ENCODE measurements at places on chromosomes 1 and 21.

DNA sequence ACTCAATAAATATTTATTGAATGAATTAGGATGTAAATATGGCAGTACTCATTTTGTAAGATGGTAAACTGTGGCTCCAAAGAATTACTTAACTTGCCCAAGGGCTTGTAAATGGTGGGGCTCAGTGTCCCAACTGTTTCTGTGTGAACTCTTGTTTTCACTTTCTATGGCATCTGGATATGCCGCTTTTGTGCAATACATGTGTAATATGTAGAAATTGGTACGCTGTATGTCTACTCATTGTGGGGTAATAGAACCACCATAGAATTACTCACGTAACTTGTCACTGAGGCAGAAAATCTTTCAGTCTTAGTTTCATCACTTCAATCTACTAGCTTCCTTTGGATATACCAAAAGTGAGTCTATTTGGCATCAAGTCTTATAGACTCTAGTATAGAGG, 977 bp downstream of the PRPF3 start:
- no peak for DNase-seq

DNA sequence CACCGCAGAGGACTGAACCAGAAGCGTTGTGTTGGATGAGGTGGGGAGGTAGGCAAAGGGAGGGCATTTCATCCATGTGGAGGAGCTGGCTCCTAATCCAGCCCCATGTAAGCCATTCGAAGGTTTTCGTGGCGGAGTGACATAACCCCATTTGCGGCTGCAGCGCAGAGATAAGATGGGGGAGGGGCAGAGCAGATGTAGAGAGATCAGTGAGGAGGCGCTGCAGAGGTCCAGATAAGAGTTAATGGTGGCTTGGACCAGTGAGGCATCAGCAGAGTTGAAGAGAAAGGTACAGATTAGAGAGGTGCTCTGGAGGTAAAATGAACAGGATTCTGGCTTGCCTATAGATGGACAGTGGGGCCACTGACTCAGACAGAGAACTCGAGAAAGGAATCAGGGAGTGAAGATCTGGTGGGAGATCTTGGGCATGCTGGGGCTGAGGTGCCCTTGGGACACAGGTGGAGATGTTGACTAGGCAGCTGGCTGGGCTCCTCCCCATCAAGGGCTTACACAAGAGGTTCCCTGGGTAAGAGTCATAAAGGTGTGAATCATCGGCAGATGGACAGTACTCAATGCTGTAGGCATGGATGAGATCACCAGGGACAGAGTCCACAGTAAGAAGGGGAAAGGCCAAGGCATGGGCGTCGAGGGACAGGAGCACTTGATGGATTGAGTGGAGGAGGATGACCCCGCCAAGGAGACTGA, 7.8 kb upstream of the PTPRF start:
- DNase-seq = peak; percentile 40

DNA sequence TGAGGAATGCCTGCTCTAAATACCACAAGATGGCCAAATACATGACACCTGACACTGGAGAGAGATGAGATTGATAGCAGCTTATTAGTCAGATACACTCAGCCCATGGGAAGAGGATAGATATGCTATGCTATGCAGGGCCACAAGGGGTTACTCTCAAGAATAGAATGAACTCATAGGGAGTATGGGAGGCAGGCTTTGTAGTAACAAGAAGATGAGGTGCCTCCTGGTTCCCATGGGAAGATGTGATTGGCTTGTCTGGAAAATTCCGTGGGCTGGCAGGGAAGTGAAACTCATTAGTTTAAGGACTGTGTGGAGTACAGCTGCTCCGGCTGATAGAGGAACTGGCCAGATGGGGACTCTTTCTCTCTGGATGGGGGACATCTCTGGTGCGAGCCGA, 16.5 kb downstream of the CCDC30 start:
- DNase-seq = no peak

DNA sequence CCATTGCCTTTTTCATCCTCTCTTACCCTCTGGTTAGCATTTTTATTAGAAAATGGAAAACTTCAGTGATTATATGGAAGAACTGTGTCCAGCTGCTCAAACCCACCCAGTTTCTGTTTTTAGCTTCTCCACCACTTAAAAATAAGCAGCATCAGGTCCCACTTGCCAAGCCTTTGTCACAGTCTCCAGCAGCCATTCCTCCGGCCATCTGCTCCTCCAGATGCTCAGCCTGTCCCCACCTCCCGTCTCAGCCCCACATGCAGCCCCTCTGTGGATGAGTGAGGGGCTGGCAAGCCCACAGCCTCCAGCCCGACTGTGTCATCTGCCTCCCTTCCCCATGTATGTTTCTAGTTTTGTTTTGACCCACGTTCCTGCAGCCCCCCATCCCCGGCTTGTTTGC, 289.7 kb downstream of the HHAT start:
- no peak for DNase-seq

DNA sequence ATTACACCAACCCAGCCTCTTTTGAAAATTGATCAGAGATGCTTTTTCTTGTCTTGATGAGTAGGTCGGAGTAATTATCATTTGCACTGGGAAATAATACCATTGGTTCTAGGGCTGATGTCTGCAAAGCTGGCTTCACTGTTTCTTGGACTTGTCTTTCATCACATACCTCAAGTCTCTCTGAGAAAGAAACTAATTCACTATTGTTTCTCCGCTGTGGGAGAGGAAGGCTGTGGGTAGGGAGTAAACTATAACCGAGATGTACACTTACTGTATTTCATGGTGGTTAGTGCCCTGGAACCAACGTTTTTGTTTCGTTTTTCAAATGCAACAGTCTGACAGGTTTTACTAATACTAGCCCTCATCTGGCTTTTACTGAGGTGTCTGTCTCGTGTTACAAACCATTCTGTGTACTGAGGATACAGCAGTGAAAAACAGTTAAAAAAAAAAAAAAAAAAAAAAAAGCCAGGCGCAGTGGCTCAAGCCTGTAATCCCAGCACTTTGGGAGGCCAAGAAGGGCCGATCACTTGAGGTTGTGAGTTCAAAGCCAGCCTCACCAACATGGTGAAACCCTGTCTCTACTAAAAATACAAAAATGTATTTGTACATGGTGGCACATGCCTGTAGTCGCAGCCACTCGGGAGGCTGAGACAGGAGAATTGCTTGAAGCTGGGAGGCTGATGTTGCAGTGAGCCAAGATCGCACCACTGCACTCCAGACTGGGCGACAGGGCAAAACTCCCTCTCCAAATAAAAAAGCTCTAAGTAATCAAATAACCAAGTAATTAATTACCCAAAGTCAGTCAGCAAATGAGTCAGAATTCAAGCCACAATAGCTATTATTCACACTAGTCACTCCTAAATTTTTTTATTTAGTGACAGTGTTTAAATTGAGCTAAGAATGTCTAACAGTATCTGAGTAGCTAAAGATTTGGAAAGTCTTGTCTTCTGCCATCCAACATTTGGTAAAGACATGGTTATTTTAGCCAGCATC, 23.3 kb downstream of the TOMM20 start:
- DNase-seq = no peak

DNA sequence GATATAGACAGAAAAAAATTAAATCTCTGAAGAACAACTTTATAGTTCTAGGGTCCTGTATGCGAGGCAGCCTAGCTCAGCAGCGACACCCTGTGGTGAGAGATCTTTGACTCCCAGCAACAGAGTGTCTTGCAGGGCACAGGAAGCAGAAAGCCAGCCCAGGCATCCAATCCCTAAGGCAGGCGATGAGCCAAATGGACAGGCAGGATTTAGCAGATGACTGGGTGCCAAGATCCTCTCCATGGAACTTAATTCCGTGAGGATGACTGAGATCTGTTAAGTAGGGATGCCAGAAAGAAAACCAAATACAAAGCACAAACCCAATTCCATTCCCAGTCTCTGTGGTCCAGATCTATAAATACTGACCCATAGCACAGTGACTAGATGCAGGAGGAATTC, 38.8 kb downstream of the HLCS start:
- peak; percentile 67 for DNase-seq

- DNase-seq = no peak
These were observed 6.0 kb upstream of the SLC27A3 start for GRCh38 chr1:153769221-153769620.

DNA sequence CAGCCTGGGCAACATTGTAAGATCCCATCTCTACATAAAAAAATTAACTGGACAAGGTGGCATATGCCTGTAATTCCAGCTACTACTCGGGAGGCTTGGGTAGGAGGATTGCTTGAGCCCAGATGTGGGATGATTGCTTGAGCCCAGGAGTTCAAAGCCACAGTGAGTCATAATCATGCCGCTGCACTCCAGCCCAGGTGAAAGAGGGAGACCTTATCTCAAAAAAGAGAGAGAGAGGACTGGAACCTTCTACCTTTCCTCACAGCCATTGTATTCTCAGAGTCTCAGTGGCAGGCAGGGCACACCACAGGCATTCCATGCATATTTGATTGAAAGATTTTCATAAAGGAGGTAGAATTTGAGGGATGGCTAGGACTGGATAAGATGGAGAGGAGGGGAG, 78.4 kb downstream of the KIF14 start:
- DNase-seq = peak; percentile 13

- DNase-seq = peak; percentile 25
These were observed 4.3 kb downstream of the TCHH start for GRCh38 chr1:152110860-152111514.

- no peak for DNase-seq
These were observed 76.4 kb upstream of the MARK1 start for GRCh38 chr1:220451532-220451931.

GRCh38 chr1:225677350-225678124, 24.6 kb upstream of the ENAH start:
- no peak for DNase-seq

GRCh38 chr1:231931846-231932454, 305.4 kb downstream of the DISC1 start:
- DNase-seq = no peak

DNA sequence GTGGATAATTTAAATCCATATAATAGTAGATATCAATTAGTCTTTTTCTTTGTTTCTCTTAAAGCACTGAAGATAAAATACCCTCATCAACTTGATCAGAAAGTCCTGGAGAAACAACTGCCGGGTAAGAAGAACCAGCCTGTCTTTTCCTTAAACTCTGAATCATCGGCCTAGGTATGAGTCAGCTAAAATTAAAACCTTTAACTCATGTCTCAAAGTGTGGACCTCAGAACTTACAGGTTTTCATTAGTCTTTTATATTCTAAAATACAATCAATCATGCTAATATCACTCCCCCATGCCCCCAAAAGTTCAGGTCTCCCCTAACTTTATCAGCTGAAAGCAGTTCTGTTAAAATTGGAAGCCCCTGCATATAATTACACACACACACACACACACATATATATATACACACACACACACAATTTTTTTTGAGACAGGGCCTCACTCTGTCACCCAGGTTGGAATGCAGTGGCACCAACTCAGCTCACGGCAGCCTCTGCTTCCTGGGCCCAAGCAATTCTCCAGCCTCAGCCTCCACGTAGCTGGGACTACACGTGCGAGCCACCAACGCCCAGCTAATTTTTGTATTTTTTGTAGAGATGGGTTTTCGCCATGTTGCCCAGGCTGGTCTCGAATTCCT, 61.3 kb downstream of the B3GALNT2 start:
- no peak for DNase-seq

- DNase-seq = peak; percentile 46
These were observed 31.2 kb downstream of the FMN2 start for GRCh38 chr1:240122639-240123613.

DNA sequence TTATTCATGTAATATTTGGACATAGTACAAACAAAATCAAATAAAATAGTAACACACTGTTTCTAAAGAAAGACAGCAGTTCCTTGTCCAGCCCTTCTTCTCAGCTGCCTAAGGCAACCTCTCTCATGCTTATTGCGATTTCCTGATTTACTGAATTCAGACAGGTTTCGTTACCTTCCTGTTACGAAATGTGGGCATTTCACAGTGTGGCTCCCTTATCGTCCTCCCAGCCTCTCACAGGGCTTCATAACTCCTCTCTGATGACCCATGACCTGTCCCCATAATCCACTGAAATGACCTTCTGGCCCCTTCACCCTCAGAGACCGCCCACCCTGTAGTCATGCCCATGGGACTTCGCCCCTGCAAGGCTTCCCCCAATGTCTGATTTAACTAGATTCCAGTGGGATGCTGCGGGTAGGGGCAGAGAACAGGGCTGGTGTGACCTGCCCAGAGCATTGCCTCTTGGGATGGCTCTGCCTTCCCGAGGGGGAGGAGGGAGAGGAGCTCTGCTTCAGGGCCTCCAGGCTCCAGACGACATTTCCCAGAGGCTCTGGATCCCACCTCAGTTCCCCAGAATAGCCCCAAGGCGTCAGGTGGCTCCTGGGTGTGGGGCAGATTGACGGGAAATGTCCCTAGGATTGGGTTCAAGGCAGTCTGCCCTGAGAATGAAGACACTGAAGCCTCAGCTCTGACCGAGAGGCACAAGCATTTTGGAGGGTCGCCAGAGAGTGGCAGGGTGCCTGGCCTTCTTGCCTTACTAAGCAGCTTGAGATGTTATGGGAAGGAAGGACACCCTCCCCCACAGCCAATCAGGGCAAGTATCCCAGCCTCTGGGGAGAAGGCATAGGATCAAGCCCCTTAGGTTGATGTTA, 20.6 kb downstream of the PADI2 start:
- DNase-seq = no peak

DNA sequence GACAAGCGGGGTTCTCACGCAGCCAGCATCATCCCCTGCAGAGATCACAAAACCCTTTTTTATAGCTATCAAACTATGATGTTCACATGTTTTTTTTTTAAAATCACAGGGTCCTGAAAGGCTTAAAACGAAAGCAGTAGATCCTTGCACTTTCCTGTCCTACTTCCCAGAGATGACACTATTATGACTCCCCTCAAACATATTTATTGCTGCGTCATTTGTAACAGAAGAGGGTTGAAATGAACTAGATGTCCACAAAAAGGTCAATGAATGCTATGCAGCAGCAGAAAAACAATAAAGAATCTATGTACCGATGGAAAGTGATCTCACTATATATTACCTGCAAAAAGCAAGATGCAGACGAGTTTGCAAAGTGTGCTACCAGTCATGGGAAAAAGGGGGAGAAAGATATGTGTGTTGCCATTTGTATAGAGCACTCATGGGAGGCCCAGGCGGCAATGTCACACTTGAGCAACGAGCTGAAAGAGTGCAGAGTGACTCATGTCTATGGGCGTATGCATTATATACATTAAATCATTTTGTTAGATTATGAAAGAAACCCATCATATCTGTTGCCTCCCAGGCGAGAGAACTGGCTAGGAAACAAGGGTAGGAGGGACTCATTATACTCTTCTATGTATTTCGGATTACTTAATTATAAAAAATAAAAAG, 68.9 kb upstream of the PARP1 start:
- DNase-seq = no peak

GRCh38 chr1:47824716-47825115, 172.5 kb downstream of the TRABD2B start:
- DNase-seq = no peak

- no peak for DNase-seq
These were observed 2.5 kb downstream of the MRPL9 start for GRCh38 chr1:151760597-151761385.

DNA sequence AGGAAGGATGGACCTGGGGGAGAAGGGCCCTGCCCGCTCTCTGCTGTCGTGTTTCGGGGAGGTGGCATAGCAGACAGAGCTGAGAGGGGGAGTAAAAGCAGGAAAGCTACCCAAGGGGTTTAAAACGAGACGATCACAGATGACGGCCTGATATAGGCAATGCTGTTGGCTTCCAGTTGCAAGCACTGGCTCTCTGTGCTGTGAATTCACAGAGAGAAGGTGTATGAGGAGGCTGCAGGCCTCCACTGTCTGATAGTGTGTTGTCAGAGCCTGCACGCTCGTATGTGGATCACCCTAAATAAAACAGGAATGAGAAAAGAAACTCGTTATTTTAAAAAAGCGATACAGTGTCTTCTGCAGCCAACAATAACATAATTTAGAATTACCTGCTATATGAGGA, 57.4 kb downstream of the LGR6 start:
- no peak for DNase-seq
